ENCODE measurements at places on chromosomes 7 and 10.

- DNase-seq: no peak
Observed at GRCh38 chr7:145797507-145797906, 319.1 kb upstream of the CNTNAP2 start.

GRCh38 chr7:100781255-100781654, 46.1 kb downstream of the EPHB4 start:
- DNase-seq: no peak

- DNase-seq: no peak
Observed at GRCh38 chr10:124990671-124991625, 49.0 kb downstream of the ZRANB1 start.

DNA sequence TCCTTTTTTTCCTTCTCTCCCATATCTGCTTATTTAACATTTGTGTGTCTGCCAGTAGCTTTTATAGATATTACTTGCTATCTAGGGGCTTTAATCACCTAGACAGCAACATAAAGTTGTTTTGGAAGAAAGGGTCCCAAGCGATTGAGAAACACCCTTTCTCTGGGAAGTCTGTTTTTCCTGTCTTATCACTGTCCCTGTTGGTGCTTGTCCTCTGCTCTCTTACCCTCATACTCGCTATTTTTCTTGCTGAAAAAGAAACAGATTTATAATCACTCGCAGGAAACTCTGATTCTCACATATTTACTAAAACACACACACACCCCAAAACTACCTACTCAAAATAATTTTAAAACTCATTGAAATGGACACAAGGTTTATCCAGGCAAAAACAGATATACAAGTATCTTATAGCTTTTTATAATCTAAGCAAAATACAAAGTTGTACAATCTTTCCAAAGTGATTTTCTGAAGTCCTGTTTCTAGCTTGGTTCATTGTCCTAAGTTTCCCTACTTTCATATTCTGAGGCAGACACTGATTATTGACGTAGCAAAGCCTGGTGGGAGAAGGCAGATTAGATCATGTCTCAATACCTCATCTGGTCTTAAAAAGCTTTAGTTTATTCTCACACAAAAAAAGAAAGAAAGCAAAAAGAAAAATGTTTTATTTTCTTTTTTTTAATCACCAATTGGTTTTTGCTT, 157.3 kb downstream of the CACNA2D1 start:
- DNase-seq: no peak

DNA sequence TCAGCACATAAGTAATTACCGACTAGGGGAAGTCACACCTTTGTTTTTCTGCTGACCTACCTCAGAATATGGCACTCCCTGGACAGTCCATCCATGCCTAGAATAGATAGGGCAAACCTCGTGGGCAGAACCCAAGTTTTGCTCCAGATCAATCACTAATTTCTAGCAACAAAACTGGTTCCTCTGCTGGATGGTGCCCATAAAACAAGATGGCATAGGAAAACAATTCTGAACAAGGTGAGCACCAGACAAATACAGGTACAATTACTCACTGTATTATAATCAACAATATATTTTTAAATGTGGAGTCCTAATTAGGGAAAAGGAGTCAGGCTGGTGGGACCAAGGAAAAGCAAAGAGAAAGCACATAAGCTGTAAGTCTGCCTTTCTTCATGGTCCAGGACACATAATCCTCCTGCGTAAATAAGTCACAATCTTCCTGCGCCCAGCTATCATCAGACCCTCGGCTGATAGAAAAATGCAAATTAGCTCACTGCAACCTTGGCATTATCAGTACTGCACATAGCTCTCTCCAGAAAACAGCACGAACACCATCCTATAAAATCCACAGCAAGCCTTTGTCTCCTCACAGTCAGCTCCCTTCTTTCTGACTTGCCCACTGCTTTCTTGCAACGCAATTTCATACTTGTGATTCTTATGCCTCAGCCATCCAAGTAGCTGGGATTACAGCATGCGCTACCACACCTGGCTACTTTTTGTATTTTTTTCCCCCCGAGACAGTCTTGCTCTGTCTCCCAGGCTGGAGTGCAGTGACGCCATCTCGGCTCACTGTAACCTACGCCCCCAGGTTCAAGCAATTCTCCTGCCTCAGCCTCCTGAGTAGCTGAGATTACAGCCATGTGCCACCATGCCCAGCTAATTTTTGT, 15.1 kb downstream of the URGCP start:
- no peak for DNase-seq

GRCh38 chr10:43816351-43817321, 168.0 kb upstream of the ZNF32 start:
- DNase-seq: peak; percentile 70

- DNase-seq: no peak
Observed at GRCh38 chr10:68781613-68782574, 45.4 kb upstream of the STOX1 start.

GRCh38 chr10:30984563-30985328, 46.9 kb downstream of the ZNF438 start:
- DNase-seq: no peak
